Stimulated activated CD4-positive, alpha-beta T cell treated with anti-CD3 and anti-CD28 coated beads, TNF-alpha, amount 100 ng/mL, for 48 hours (primary cell): ENCODE measurements at places on chromosomes 1 and 21.

DNA sequence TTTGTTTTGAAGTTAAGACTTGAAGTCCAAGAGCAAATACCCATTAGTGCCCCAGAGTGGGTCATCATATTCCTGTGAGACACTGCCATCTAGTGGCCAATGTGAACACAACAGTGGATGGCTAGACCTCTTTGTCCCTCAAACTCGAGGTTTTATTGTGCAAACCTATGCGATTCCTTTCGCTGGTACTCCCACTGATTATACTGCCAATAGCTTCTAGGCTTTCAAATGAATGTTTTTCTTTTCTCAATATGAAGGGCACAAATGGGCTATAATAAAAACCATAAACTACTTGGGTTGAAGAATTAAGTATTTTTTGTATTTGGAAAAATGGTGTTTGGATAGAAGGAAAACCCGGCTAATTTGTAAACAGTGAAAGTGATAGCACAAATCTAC is 100.4 kb upstream of the ZNF281 start:
- peak; percentile 55 for DNase-seq

DNA sequence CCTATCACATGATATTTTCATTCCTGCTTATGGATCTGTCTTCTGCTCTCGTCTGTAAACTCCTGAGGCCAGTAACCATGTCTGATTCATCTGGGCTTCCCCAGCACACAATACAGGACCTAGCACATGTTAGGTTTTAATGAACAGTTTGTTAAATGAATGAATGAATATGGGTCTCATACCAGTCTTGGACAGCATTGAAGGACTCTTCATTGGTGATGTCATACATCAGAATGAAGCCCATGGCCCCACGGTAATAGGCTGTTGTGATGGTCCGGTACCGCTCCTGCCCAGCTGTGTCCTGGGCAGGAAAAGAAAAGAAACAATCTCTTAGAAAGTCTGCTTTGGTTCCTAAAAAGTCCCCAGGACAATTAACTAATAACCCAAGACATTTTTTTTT is 53.4 kb downstream of the RAB3B start:
- no peak for DNase-seq

GRCh38 chr1:162218975-162219374 is 149.5 kb downstream of the NOS1AP start:
- no peak for DNase-seq

- DNase-seq: no peak
These were observed 181.8 kb upstream of the FMN2 start for GRCh38 chr1:239909898-239910297.

DNA sequence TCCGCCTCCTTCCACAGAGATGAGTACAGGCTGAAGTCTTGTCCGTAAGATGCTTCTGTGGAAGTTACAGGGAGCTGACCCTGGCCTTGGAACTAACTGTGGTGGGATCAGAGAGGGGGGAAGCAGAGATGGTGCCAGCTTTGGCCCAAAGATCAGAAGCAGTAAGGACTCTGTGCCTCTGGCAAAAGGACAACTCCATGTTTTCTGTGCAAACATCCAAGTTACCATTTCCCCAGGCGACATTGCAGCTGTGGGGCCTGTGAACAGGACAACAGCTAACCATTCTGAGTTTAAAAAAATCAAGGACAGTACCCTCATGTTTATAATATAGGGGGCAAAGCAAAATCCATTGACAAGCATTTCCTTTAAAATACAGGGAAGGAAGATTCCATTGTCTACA is 38.4 kb downstream of the TEX35 start:
- DNase-seq: no peak

GRCh38 chr1:241610056-241610815 is 29.9 kb downstream of the CHML start:
- no peak for DNase-seq

DNA sequence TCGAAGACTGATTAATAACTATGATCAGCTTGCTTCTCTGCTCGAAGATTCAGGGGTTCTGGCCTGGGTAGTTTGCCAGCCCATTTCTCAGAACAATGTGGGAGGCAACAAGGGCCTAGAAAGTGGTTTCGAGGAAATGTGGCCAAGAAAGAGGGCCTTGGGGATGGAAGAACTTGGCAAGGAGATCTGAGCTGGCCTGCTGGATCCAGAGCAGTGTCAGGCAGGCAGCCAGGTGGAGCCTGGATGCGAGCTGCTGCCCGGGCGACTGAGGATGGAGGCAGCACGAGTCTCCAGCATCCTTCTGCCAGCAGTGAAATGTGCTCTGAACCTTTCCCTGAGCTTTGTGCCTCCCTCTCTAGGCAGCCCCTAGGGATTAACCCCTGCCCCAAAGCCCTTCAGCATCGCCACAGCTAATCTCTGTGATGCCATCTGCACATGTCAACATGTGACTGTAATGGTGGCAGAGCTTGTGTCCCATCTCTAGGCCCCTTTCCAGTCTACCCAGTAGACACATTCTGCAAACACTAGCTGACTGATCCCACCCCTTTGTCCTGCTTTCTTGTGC is 61.0 kb upstream of the NEK2 start:
- no peak for DNase-seq

DNA sequence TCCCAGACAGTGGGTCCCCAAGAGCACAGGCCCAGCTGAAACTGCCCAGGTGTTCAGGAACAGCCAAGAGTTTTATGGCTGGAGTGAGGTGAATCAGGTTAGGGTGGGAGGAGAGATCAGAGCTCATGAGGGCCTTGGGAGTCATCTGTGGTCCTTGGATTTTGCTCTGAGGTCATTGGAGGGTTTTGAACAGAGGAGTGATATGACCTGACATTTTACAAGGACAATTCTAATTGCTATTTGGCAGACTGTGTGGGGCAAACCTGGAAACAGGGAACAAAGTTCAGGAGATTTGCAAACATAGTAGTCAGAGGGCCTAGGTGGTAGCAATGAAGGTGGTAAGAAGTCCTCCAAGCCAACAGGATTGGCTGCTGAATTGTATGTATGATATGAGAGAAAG is 31.1 kb upstream of the LRRN2 start:
- no peak for DNase-seq

DNA sequence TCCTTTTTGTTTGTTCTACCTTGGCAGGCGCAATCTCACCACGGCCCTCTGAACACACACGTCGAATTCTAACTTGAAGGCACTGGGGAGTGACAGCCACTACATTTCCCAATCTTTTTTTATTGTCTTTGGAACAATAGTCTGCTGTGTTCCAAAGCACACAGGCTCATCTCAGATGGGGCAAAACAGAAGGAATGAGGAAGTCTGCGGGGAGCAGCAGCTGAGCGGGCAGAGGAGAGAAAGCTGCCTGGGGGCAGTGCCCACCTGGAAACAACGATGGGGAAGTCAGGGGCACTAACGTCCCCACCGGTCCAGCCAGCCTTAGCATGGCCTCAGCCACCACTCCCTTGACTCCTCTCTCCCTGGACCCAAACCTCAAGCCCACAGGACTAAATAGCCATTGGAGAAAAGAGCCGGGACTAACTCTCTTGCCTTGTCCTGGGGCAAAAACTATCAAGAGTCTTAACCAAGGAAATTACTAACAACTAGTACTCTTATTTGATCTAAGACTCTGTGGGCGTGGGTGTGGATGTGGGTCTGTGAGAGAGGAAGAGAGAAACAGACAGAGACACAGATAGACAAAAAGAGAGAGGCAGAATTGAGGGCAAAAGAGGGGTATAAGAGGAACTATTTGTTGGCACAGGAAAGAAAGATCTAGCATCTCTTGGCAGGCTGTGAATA is 34.2 kb downstream of the SYF2 start:
- no peak for DNase-seq

DNA sequence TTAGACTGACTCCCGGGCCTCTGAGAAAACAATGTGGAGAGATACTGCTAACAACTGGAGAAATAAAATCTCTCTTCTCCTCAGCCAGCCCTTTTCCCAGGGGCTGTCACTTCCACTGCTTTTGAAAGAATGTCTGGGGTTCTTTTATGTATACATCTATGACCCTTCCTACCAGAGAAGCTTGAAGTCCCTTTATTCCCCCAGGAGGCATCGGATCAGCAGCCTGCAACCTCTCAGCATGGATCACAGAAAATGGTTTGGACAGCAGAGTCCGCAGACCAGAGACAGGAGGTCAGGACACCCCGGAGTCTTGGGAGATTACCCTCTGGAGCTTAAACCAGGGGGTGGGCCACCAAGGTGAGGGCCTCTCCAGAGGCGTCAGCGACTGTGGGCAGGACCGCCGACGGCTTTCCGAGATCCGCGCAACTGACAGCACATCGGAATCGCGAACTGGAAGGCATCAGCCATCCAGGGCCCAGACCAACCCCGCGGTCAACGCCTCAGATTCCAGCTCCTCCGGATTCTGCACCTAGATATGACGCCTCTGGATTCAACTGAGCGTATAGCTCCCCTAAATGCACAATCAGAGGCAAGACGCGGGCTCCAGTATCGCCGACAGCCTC is 1.0 kb downstream of the EPHA10 start:
- no peak for DNase-seq

GRCh38 chr1:112711041-112711440 is 4.1 kb downstream of the PPM1J start:
- no peak for DNase-seq

DNA sequence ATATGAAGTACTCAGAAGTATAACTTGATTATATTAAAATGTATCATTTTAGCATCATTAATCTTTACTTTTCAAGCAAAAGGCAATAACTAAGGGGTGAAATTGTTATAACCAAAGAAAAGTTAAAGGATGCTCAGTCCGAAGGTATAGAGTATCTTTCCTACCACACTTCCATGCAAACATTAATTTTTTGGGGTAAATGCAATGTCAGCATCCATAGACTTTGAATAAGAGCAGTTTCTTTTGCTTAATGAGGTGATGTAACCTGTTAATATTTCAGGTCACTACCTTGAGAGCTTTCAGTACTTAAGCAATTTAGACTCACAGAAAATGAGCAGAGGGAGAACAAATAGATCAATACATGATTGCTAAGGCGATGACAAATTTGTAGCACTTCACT is 1093.5 kb downstream of the PLA2G4A start:
- DNase-seq: no peak

- DNase-seq: no peak
These were observed 176.2 kb downstream of the RHOU start for GRCh38 chr1:228911225-228912210.

GRCh38 chr1:168387781-168388760 is 107.4 kb downstream of the TBX19 start:
- no peak for DNase-seq

GRCh38 chr1:59393211-59394180 is 96.6 kb downstream of the FGGY start:
- DNase-seq: no peak

DNA sequence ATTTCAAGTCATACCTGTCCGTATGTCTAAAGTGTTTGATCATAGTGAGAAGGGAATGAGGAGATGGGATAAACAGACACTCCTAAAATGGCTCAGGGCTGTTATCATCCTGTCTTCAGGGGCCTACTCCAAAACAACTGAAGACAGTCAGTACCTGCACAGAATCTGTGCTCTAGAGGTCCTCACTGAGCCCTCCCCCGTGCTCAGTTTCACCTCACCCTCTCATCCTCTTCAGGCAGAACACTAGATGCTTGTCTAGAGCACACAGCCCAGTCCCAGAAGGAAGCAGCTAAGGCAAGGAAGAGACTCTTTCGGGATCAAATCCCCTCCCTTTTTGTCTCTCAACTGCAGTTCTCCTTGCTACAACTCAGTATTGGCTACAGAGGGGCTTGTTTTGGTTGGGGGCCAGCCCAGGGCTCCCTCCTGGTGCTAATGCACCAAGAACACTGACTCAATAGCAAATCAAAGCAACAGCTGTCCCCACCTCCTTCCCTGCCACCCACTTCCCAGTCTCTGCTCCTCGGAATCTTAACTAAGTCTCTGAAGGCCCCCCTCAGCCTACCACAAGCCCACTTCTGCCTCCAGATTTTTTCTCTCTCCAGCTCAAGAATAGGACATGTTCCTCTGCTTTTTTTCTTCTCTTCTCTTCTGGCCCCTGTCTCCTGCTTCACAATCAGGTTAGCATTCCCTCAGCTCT is 10.1 kb downstream of the CADM3 start:
- no peak for DNase-seq

DNA sequence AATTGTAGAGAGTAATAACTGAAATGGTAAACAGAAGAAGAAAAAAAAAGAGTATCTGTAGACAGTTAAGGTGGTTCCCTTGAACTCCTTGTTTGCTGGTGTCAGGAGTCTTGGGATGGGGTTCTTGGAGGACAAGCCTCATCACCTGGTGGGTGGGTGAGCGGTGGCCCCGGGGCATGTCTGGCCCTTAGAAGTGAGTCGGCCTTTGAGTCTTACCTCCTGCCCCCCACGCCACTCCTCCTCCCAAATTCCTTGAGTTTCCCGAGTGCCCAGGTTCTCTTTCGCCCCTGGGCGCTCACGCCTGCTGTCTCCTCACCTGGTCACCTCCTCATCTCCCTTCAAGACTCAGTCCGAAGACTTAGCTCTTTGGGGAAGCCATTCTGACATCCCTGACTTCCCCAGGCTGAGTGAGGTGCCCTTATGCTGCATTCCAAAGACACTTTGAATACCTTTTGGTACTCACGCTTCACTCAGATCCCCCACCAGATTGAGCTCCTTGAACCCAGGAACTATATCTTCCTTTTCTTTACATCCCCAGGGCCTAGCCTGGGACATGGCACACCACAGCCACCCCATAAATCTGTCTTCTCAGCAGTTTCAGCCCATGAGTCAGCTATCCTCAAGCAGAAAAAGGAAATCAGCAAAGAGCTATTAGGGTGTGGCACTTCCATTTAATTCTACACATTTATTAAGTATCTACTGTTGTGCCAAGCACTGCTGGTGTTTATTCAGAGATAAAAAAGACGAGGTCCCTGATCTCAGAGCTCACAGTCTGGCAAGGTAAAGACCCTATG is 13.5 kb upstream of the IKBKE start:
- DNase-seq: no peak

GRCh38 chr1:47930210-47930840 is 66.9 kb downstream of the TRABD2B start:
- DNase-seq: no peak

- DNase-seq: no peak
These were observed 4.4 kb downstream of the PSEN2 start for GRCh38 chr1:226874579-226875425.

DNA sequence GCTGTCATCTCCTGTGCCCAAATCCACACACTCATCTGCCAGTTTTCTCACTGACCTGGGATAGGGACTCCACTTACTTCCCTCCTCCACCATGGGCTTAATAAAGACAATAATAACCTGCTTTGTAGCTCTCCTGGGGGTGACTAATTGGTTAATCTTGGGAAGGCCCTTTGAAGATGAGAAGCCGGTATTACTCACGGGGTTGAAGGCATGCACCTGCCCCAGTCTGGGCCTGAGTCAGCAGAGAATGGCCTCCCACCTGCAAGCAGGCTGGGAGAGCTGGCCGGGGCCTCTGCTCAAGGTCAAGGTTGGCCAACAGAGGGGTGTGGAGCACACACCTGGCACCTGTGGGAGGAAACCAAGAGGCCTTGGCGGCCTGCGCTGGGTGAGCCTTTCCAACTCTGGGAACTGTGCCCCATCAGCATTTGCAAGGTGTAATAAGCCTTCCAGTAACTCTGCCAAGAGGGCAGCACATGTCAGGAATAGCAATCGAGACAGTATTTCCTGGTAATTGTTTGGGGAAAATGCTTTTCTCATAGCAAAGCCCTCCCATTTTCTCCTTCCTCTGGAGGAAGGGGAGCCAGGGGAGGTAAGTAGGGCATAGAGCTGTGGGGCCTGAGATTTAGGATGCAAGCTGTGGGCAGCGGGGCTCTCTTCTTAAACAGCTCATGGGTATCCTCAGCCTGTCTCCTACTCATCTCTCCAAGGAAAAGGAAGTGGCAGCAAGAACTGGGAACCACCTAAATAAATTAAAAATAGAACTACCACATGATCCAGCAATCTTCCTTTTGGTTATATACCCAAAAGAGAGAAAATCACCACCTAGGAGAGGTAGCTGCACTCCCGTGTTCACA is 49.0 kb downstream of the TOMM20 start:
- no peak for DNase-seq
